Immature natural killer cell (primary cell): ENCODE measurements at places on chromosomes 7 and 10.

- DNase-seq = no peak
Measured at GRCh38 chr7:91373111-91373800, 109.0 kb downstream of the FZD1 start.

- no peak for DNase-seq
Measured at GRCh38 chr10:77201135-77202106, 436.2 kb downstream of the KCNMA1 start.

- no peak for DNase-seq
Measured at GRCh38 chr7:1761097-1761496, 91.0 kb downstream of the ELFN1 start.

DNA sequence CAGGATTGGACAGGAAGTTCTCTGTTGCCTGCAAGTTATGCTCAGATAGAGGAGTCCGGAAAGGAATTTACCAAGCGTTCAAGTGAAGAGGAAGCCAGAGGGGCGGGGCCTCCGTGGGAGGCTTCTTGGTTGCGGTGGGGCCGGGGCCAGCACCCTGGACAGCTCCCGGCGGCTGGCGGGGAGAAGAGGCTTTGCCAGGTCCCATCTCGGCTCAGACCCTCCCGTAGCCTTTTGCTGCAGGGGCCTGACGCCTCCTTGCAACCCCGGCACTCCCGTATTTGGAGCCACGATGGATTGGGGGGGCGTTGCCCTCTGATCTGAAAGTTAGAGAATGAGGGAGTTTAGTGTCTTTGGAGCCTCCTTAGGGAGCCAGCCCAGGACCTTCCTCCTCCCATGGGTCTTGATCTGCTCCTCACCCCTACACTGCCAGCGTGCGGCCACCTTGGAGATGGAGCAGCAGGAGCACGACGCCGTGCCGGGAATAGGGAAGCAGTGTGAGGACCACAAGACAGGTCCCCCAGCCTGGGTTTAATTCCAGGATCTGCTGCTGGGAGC is 3.1 kb upstream of the SLC18A3 start:
- DNase-seq = peak; percentile 59

- no peak for DNase-seq
Measured at GRCh38 chr10:98289802-98290209, 21.8 kb upstream of the LOXL4 start.

DNA sequence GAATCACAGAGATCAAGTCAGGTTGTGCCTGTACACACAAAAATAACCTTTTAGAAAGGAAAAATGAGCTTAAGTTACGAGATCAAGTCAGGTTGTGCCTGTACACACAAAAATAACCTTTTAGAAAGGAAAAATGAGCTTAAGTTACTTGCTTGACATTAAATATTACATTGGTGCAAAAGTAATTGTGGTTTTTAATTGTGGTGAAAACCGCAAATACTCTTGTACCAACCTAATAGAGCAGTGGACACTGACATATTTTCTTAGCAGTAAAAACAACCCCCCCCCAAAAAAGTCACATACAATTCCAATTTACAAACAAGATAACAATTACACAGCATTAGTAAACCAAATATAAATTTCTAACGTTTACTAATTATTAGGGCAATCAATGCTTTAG is 595.6 kb downstream of the GRM8 start:
- DNase-seq = no peak

DNA sequence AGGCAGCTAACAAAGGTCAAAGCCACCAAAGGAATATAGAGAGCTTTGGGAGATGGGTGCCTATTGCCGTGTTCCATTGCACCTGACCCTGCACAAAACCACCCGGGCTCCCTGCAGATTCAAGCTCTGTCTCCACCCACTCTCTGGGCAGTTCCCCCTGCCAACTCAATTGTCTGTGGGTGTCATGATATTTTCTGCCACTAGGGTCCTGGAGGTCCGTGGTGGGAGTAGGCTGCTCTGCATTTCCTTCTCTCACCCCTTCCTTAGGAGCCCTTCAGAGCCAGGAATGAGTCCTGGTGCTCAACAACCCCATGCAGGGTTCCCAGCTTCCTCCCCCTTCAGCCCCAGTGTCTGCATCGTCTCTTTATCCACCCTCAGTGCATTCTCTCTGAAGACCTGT is 34.1 kb downstream of the PNLIPRP2 start:
- no peak for DNase-seq
